Fibroblast of skin of left biceps (primary cell): ENCODE measurements at places on chromosomes 3 and 15.

- no peak for DNase-seq
These were observed 932 bp downstream of the ARL8B start for GRCh38 chr3:5122741-5123706.

GRCh38 chr15:51180011-51180410 is 85.3 kb upstream of the TNFAIP8L3 start:
- no peak for DNase-seq

DNA sequence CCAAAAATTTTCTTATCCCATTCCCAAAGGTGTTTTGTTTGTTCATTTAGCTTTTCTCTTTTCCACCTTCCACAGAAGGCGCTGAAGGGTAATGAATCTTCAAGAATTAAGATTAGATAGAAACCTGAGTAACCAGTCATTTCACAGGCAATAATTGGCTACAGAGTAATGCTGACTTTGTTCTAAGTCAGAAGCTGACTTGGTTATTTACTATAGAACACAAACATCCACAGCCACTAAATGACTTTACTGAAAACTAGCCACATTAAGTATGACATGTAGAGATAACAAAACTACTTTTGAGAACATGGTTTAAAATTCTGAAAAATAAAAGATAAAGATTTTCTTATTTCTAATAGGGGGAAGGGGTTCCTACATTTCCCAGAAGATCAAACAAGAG is 7.8 kb downstream of the CLDND1 start:
- DNase-seq, result no peak

GRCh38 chr3:101809178-101810021 is 30.4 kb downstream of the NXPE3 start:
- no peak for DNase-seq

GRCh38 chr3:160686955-160687535 is 10.1 kb downstream of the ARL14 start:
- no peak for DNase-seq

DNA sequence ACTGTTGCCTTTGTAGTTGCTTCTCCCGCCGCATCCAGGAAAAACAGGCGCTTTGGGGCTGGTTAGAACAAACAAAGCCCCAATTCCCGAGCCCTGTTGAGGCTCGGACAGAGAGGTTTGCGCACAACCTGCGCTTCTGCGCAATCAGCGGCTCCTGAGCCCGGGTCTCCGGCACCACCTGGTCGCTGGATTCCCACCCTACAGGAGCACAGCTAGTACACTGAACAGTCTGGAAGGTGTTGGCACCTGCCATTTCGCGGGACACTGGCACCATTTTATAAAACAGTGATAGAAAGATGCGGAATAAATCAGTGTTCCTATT is 13.8 kb downstream of the ZIC4 start:
- DNase-seq, result no peak
